ENCODE measurements at places on chromosomes 6 and 20. TPM values are rescaled to one million over a fixed set of nuclear protein-coding genes. Genes with fewer than 3 reads are reported as not detected.

The ABHD12 gene
- 20.8 TPM for total RNA-seq

The CDH26 gene
- total RNA-seq = 1.2 TPM

The TCP11 gene
- not detected for total RNA-seq

The BTNL2 gene
- not detected for total RNA-seq

The GRM1 gene
- total RNA-seq = not detected

The LY6G6F gene
- not detected for total RNA-seq

The RBBP9 gene
- total RNA-seq = 21.4 TPM

The GPR63 gene
- 2.8 TPM for total RNA-seq

The PTCHD4 gene
- 0.20 TPM for total RNA-seq

The KCNS1 gene
- 2.1 TPM for total RNA-seq

The KCNK16 gene
- not detected for total RNA-seq

The TNXB gene
- total RNA-seq = 0.31 TPM

The XPO5 gene
- 43.0 TPM for total RNA-seq

The GNMT gene
- total RNA-seq = 0.32 TPM

The DNAH8 gene
- under 0.01 TPM for total RNA-seq

The PRSS35 gene
- total RNA-seq = not detected

The SIRPD gene
- not detected for total RNA-seq

The HLA-DRB1 gene
- not detected for total RNA-seq

The LY6G6D gene
- not detected for total RNA-seq
